Natural killer cell treated with Interleukin-12 subunit alpha and Interleukin-12 subunit beta and Interleukin-15 and Interleukin-18, amount 100 ng/mL, for 72 hours (primary cell): ENCODE measurements at places on chromosomes 3 and 15. TPM values are rescaled to one million over a fixed set of nuclear protein-coding genes. Genes with fewer than 3 reads are reported as not detected.

DNA sequence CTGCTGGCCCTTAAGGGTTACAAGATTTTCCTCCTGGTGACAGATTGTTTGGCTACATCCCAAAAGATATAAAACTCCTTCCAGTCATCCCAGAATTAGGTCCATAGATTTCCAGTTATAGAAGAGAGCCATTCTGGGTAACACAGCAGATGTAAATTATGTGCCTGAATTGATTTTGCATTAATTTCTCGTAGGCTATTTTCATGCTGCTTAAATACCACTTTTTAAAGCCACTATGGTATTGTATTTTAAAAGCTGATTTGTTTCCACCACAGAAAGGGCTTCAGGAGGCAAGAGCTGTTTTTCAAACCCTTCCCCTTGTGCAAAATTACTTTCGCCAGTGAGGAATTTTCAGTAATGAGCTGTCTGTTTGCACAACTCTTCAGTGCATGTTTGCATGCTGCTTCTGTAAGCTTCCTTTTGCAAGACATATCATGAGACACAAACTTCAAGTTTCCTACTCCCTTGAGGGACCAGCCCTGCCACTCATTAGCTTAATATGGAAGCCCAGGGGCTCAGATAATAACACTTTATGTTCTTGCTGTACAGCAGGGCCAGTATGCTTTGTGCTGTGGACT, 105.4 kb upstream of the TNIK start:
- DNase-seq = no peak

- no peak for DNase-seq
Measured at GRCh38 chr3:118977671-118978392, 56.8 kb downstream of the IGSF11 start.

DNA sequence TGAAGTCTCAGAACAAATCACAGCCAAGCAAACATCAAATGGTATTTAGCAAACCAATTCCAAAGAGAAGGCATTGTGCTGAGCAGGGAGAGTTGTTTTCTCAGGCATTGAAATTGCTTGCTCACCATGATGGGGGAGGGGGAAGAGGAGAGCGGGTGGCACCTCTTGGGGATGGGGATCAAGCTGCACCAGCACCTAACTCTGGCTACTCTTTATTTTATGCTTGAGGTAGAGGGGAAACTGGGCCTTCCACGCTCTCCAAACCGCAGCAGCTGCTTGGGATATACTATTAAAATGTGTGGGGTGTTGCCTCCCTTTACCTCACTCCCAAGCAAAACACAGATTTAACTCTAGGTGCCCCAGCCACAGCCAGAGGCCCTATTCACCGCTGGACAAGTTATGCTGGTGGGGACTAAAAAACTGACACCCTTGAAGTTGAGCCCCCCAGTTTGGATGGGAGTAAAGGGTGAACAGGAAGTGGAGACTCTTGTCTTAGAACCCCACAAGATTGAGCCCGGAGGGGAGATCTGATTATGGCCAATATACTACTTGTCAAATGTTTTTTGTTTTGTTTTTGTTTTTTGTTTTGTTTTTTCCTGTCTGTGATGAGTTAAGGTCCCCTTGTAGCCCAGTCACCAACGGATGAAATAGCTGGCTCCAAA, 5.0 kb upstream of the FOXB1 start:
- DNase-seq = no peak

GRCh38 chr3:70816346-70816745, 503.9 kb upstream of the MDFIC2 start:
- no peak for DNase-seq

Gene EXD1
- not detected for total RNA-seq

DNA sequence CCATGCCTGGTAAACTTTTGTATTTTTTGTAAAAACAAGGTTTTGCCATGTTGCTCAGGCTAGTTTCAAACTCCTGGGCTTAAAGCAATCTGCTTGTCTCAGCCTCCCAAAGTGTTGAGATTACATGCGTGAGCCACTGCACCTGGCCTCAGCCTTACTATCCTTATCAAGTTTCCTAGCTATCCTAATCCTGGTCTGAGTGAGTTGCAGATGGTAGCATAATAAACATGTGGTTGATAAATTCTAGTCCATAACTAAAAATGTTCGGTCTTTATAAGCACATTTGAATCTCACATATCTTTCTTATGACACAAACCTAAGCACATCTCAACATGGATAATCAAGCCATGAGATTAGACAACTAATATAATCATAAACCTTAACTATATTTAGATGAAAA, 18.5 kb downstream of the NPHP3 start:
- no peak for DNase-seq

Gene HIGD2B
- total RNA-seq = 0.26 TPM

Gene SLC6A11
- total RNA-seq = not detected

Gene CHRFAM7A
- 2.4 TPM for total RNA-seq
